GDM1 (cell line): ENCODE measurements at places on chromosomes 12 and 14.
A peak's percentile ranks its signal among the peaks of the same experiment; 100 is the strongest.

DNA sequence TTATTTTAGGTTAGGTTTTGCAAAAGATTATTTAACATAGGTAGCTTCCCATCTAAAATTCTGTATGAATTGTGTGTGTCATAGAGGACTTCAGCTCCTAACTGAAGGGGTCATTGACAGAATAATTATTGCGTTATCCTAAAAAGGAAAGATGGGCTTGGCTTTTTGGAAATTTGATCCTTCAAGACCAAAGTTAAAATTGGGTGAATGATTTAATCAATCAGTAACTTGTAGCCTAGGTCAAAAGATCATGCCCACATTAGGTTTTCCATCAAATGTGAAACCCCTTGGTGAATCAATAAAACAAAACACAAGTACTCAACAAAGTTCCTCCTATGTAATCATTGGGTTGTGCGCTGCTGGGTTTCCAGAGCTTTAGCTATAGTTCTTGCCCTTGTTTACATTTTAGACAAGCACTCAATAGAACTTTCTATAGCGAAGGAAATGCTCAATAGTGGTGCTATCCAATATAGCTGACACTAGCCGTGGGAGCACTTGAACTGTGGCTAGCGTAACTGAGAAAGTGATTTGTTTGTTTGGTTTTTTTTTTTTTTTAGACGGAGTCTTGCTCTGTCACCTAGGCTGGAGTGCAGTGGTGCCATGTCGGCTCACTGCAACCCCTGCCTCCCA, 37.6 kb upstream of the ARHGAP5 start:
- no peak for DNase-seq

DNA sequence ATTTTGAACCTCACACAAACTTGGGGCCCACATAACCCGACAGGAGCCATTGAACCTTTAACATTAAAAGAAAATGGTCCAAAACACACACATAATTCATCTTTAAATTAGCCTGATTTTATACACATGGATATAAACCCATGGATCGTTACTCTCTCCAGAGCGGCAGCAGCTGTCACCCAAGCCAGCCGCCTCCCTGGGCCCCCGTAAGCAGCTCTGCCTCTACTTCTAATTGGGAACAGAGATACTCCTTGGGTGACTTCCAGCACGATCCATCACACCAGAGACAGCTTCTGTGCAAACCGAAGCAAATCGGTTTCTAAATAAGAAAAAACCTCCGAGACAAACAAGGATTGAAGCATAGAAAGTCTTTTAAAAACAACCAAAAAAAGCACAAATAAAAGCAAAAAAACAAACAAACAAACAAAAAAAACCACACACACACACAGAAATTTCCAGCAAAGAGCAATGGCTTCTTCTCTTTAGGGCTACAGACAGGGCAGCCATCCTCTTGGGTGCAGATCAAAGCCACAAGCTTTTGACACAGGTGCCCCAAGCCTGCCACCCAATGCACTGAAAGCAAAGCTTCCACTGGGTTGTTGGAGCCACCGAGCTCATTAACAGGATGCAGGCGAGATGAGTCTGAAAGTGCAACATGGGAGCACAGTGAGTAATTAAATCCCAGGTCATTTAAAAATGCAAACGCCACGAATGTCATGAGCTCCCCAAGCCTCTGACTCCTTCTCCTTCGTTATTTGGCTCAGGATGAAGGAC, 156.9 kb downstream of the DPF3 start:
- DNase-seq = no peak

DNA sequence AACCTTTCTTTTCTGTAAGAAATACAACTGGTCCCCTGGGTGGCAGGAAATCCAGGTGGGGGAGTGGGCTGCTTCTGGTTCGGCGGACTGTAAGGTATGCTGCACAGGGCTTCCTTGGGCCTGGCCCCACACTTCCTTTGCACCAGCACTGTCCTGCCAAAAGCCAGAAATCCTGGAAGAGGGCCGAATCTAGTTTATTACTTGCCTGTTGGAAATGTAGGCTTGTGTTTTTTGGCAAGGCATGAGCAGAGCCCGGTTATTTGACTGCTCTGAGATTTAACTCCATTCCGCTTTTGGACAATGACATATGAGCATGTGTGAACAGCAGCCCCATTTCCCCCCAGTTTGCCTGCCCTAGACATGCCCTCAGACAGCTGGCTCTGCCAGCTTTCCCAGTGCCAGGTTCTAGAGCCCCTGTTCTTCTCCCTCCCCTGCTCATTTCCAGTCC, 86.6 kb downstream of the BORCS5 start:
- no peak for DNase-seq

GRCh38 chr14:99780690-99781089, 12.5 kb upstream of the EML1 start:
- DNase-seq = no peak

DNA sequence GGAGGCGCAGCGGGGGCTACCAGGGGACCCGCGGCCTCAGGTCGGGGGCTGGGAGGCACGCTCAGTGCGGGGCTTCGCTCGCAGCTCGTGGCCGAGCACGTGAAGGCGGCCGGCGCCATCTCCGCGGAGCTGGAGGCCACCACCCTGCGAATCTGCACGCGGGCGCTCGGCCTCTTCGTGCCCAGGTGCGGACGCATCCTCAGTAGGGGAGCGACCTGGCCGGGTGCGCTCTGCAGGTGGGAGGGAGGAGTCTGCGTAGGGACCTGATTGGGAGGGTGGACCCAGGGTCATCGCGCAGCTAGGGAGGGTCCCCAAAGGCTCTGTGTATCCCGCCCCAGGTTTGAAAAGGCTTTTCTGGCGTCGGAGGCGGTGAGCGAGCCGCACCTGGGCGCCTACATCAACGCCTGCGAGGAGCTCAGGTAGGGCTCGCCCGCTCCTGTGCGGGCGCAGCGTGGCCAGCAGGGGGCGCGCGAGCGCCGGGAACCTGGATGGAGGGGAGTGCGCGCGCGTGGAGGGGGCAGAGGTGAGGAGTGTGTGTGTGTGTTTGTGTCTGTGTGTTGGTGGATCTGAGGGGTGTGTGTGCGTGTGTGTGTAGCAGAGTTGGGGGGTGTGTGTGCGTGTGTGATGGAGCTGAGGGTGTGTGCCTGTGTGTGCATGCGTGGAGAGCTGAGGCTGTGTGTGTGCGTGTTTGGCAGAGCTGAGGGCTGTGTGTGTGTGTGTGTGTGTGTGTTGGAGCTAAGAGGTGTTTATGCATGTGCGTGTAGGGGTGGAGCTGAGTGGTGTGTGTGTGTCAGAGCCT, 10.3 kb downstream of the EXOC3L4 start:
- peak; percentile 51 for DNase-seq

- no peak for DNase-seq
Observed at GRCh38 chr14:104390221-104390931, 189.2 kb upstream of the C14orf180 start.

GRCh38 chr12:109744986-109745942, 31.6 kb downstream of the FAM222A start:
- no peak for DNase-seq

DNA sequence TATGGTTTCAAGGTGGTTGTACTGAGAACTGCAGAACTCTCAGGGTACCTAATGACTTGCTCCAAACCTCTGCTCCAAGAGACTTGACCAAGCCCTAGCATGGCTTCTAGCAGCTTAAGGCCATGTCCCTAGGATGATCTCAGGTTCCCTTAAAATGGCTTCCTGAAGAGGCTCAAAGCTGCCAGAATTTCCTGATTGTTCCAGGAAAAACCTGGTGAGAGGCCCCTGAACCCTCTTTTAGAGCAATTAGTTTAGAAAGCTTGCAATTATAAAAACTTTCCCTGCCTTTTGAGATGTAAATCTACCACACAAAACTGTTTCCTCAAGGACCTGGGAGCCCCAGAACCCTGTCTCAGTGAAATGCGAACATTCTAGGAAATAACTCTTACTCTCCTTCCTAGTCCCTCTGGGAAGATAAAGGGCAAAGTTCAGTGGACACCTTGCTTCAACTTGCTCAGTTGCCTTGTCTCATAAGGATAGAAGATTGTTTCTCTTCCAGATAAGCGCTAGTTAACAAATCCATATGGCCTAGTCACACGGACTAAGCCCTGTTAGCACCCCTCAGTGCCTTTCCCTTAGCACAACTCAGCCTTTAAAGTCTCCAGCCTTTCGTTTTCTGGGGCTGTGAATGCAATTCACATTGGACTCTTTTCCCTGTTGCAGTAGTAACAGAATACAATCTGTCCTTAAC, 2.5 kb downstream of the CMAS start:
- DNase-seq = no peak

DNA sequence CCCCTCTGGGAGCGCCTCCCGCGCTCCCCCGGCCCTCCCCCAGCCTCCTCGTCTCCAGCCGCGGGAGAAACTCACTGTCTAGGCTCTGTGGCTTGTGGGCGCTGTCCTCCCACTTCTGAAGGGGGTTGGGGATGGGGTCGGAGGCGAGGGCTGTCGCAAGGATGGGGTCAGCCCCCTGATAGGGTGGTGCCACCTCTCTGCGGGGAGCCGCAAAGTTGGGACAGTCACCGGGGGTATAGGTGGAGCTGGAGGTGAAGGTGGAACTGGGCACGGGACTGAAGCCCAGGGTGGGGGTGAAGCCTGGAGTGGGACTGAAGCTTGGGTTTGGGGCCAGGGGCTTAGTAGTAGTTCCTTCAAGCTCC, 12.2 kb downstream of the TNFRSF1A start:
- DNase-seq = no peak

GRCh38 chr14:96949594-96949993, 152.4 kb downstream of the VRK1 start:
- no peak for DNase-seq

DNA sequence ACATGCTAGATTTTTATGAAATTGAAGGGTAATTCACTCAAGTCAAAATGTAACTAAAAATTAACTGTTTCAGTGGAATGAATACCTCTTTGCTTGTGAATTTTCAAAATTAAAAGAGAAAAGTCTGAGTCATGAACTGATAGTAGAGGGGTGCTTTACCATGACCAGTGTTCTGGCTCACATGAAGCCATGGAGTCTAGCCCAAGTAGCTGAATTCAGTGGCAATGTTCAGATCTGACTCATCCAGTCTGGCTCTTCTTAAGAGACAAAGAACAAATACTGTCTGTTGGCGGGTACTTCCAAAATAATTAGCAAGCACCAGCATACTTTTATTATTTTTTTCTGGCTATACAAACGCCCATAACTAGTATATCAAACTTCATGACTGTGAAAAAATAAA, 366.3 kb upstream of the GARIN6 start:
- no peak for DNase-seq

GRCh38 chr12:113506867-113507266, 35.2 kb upstream of the LHX5 start:
- no peak for DNase-seq

GRCh38 chr12:50103767-50104321, at the start of gene GPD1:
TSS of gene GPD1 (plus strand) at chr12:50104008. CDS start at chr12:50104051, 43 bp downstream.
- DNase-seq = no peak

DNA sequence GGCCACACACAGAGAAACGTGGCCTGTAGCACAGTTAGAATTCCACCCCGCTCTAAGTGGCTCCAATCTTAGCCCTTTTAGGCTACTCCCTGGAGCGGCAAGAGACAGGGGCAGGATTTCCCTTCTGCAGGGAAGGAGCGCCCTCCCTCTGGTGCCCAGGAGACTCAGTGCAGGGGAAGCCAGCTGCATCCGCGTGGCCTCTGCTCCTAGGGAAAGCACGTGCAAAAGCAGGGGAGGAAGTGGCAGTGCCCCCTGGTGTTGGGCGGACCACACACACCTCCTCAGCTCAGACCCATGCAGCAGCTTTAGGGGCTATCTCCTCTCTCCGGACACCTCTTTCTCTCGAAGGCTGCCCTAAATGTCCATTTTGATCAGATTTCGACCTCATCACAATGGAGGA, 50.0 kb downstream of the SPRING1 start:
- DNase-seq = peak; percentile 39

DNA sequence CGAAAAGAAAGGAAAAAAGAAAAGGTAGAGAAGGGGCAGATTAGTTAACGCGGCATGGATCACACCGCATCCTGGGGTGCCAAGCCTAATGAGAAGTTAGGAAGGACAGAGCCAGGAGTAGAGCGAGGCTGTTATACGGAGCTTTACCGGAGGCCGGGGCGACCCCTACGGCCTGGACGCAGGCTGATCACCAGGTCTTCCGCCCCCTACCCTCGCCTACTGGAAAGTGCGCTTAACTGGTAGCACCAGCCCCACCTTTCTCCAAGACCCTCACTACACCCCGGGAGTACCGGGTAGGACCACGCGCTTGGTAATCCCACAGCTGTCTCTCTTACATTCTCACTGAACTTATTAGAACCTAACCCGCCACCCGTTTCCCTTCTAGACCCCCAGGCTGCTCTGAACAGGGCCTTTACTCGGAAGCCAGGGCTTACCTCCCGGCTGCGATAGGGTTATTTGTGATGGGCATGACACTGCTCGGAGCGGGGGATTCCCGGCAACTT, 33.8 kb downstream of the WBP11 start:
- no peak for DNase-seq

GRCh38 chr12:56476972-56477432, 8.6 kb downstream of the SPRYD4 start:
- DNase-seq = no peak

- no peak for DNase-seq
Observed at GRCh38 chr14:35766700-35767082, 42.4 kb downstream of the RALGAPA1 start.

DNA sequence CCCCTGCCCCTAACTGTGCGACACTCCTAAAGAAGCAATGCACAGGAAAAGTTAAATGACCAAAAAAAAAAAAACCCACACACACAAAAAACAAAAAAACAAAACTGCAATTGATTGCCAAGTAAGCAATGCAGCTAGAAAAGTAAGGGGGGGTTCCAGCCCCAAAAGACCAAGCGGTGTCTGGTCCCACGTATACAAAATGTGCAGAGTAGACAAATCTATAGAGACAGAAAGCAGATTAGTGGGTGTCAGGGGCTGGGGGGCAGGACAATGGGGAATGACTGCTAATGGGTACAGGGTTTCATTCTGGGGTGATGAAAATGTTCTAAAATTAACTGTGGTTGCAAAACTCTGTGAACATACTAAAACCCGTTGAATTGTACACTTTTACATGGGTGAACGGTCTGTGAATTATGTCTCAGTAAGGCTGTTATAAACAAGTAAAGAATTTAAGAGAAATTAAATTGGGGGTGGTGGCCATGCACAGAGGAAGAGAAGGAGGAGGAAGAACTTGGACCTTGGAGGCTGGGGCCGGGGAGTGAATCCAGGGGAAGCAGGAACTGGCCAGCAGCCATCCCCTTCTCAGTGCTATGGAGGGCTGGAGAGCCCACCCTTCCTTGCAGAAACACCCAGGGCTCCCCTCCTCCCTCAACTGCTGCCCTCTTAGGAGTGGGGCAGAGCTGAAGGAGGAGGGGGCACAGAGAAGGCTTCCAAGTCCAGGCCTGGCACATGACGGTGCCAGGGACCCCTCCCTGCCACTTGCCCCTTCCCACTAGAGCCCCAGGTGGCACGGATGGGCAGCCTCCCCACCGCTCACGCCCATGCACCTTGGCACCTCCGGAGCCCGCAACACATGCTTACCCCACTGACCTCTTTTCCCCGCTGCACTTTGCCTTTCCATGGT, 45.4 kb downstream of the KDM2B start:
- no peak for DNase-seq

- no peak for DNase-seq
Observed at GRCh38 chr12:15323480-15323879, 1.2 kb downstream of the PTPRO start.
